Subcutaneous adipose tissue (tissue), 4 donors: ENCODE measurements at places on chromosomes 3 and 15. TPM values are rescaled to one million over a fixed set of nuclear protein-coding genes. Genes with fewer than 3 reads are reported as not detected.

OPA1 gene
- total RNA-seq: 44.4 TPM

PIGZ gene
- total RNA-seq: 15.5 TPM

UNC13C gene
- 0.17 TPM for total RNA-seq

WNT7A gene
- total RNA-seq: 0.17 TPM

RNF123 gene
- total RNA-seq: 20.5 TPM

RUBCN gene
- 39.6 TPM for total RNA-seq

ARHGEF26 gene
- 45.2 TPM for total RNA-seq

SEMA3G gene
- total RNA-seq: 180 TPM

PCOLCE2 gene
- 264 TPM for total RNA-seq

APOD gene
- total RNA-seq: 717 TPM
